ENCODE measurements at places on chromosomes 13 and 19.

- no peak for DNase-seq
Measured at GRCh38 chr13:80704369-80704768, 363.4 kb upstream of the SPRY2 start.

GRCh38 chr13:78194904-78195639, 276.4 kb upstream of the EDNRB start:
- DNase-seq, result no peak

DNA sequence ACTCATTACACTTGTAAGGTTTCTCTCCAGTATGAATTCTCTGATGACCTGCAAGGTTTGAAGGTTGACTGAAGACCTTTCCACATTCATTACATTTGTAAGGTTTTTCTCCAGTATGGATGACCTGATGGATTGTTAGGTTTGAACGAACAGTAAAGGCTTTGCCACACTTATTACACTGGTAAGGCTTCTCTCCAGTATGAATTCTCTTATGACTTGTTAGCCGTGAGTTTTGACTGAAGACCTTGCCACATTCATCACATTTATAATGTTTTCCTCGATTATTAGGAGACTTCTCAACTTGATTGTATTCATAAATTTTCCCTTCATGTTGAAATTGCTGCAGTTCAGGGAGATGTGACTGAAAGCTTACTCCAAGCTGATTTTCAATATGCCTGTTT, 6.8 kb upstream of the ZNF347 start:
- no peak for DNase-seq

DNA sequence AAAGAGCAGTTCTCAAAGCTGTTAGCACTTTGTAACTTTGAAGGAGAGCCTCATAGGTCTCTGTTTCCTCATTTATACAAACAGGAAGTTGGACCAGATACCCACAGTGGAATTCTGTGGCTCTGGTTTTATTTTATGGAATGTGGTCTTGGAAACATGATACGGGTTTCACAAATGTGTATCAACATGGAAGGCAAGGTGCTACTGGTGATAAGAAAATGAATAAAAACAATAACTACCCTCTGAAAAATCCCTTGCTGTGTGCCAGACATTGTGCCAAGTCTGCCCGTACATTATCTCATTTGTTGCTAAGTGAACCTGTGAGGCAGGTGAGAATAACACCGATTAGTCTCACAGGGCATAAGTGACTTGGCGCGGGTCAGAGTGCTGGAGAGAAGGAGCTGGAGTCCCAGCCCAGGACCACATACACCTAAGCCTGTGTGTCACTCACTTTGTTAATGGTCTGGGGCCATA, 45.0 kb upstream of the RNF113B start:
- DNase-seq, result peak; percentile 10

DNA sequence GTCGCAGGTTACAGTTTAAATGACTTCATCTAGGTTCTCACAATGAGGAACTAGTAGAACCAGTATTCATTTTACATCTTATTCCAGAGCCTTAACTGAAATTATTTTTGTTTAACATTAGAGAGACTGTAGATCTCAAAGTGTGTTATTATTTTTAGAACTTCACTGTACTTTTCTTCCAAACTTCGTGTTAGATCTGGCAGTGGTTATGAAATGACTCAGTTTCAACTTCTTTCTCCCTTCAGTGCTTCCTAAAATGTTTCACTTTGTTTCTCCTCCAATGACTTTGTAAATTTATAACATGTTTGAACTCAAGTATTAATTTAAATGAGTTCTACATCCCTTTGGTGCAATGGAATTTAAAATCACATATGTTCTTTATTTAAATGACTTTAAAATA, 139.3 kb downstream of the PCDH9 start:
- DNase-seq, result no peak

DNA sequence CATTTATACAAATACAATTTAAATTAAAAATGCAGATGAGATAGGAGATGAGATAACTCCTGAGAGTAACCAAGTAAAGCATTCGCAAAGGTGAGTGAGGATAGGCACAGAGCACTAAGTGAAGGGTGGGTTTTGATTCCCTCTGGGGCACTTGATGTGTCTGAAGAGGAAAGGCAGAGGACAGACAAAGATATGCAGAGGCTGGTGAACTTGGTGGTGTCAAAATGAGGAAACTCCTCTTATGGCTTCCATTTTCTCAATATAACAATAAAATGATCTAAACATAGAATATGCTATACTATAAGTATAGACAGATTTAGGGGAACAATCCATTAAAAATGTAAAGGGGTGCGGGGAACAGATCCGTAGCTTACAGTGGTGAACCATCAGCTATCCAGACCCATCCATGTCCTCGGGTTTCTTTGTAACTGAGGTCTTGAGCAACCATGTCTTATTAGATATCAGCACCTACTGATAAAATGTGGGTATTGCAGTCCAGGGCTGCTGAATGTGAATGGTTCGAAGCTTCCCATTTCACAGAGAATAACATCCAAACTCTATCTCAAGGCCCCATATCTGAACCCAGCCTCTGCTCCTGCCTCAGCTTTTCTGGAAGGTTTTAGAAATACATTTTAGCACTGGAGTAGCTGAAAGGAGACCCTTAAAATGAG, 73.9 kb upstream of the SLC10A2 start:
- peak; percentile 78 for DNase-seq

DNA sequence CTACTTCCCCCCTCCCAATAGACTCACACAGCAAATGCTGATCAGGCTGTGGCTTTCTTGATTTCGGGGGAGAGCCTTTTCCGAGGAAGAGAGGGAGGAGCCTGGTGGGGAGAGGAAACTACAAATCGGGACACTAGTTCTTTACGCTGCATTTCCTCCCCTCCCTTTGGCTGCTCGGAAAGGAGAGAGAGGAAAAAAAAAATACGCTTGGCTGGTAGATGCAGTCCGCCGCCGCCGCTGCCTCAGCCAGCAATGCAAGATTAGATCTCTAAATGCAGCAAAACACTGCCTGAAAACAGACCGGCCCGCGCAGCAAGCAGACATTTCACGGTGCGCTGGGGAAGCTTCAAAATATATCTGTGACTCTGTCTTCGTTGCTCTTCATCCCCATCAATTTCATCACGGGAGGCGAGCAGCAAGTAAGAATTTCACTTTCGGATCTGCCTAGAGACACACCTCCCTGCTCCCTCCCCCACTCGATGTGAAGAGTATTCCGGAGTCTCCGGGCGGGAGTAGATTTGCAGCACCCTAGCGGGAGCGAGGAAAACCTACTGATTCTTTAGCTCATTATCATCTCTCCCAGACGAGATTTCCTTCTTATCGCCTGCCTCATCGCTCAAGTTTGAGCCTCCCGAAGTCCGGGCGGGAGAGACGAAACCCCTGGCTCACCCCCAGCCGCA, at the start of gene PCDH17:
PCDH17 (plus strand) TSS at position 149 of the 680 bp plus-strand sequence. CDS start 803 bp downstream, outside the sequence.
- peak; percentile 57 for DNase-seq

DNA sequence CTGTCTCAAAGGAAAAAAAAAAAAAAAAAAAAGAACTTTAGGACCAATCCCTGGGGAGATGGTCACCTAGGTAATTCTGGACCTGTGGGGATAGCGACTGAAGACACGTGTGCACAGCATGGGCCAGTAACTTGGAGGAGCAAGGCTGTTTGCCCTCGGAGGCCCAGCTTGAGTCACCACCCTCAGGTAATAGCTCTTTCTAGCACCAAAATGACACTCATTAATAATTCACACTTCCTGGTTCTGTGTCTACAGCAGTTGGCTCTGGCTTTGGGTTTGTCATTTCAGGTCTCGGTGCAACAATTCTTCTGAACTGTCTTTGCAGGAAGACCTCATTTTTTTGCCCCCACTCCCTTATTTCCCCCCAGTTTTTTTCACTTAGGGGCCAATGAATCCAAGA, 3.9 kb upstream of the ATP11A start:
- no peak for DNase-seq

- DNase-seq, result peak; percentile 73
Measured at GRCh38 chr19:771332-771785, 20.4 kb downstream of the MISP start.

GRCh38 chr19:55304279-55304978, 20.6 kb downstream of the BRSK1 start:
- peak; percentile 63 for DNase-seq

DNA sequence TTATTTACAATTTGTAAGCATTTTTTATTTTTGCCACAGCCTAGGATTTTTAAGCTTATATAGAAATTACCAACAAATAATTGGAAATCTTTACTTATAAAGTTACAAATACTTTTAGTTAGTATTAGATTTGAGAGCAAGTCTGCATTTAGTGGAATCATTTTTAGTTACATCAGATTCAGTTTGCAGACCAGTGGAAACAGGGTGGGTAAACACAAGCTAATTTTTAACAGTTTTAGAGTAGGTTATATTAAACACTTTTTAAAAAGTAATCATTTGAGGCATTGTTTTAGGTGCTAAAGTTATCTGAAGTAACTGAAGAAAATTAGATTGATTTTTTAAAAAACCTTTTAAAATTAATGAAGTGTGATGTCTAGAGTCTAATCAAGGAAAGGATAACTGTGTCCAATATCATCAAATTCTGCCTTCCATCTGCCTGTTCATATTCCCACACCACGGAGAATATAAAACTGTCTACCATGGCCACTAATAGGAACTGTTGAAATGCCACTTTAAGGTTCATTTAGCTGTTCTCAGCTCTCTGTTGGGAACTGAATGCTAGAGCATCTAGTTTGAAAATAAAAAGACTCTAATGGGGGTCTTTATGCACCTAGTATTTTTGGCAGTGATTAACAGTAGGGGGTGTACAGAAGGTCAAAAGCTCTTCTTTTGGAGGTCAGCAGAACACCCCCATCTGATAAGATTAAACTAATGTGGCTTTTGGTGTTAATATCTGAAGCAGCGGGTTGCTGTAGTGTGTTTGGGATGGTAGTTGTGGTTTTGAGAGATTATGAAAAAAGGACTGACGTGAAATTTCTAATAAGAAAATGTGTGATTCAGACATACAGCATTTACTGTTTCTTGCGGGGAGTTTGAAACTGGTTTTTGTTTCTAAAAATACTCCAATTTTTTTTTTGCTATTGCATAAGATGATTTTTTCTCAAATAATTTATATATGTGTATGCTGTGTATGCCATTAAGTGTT, 66.5 kb downstream of the NDFIP2 start:
- no peak for DNase-seq

DNA sequence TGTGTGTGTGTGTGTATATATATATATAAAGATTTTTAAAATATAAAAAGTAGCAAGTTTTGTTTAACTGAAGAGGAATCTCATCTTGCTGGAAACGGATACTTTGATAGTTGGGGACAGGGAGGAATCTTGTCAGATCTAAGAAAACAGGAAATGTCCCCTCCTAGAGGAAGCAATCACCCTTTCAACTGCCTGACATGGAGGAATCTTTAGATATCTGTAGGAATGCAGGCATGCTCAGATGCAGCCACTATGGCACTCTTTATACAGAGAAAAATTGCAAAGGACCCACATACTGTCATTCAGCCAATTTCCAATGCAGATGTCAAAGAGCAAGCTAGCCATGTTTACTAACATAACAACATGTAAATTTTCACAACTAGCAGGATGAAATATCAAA, 38.8 kb downstream of the ZNF611 start:
- peak; percentile 22 for DNase-seq

- peak; percentile 29 for DNase-seq
Measured at GRCh38 chr19:3125900-3126524, 9.8 kb upstream of the GNA15 start.

DNA sequence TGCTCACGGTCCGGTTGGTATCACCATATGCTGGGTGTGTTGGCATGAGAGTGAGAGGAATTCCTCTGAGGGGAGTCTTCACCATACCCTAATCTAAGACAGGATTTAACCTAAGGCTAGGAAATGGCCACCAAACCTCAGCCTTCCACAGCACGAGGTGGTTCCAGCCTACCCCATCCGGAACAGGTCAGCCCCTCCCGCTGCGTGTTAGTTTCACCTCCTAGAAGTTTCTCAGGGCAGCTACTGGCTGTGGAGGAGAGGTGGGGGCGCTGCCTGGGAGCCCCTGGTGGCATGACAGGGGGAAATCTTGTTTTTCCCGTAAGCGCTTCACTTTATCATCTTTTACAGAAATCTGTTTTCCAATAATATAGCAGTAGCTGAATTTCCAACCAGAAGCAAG, 55.1 kb downstream of the RGCC start:
- DNase-seq, result no peak

DNA sequence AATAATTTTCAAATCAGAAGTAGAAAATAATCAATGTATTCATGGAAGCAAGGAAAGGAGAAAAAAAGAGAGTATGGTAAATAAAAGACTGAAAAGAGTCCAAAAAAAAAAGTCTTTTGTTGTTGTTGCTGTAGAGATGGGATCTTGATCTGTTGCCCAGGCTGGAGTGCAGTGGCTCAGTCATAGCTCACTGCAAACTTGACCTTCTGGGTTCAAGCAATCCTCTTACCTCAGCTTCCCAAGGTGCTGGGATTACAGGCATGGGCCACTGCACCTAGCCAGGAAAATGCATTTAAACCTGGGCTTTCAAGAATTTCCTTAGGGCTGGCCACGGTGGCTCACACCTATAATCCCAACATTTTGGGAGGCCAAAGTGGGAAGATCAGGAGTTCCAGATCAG, 7.0 kb upstream of the MAP3K10 start:
- no peak for DNase-seq

DNA sequence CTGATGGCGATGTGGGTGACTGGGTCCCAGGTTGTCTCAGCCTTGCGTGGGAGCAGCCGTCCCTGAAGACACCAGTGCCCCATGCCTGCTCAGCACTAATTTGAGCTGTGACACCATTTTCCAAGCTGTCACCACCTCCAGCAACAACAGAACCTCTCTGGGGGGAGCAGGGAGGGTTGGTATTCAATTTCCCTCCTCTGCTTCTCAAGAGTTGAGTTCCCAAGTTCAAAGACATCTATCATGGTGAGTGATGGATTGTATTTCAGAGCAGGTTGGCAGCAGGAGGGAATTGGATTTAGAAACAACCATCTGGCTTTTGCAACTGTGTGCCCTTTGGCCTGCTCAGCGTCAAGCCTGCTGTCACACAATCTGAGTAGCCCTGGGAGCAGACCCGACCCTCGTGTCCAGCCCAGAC, 46.9 kb upstream of the UQCRFS1 start:
- DNase-seq, result no peak

DNA sequence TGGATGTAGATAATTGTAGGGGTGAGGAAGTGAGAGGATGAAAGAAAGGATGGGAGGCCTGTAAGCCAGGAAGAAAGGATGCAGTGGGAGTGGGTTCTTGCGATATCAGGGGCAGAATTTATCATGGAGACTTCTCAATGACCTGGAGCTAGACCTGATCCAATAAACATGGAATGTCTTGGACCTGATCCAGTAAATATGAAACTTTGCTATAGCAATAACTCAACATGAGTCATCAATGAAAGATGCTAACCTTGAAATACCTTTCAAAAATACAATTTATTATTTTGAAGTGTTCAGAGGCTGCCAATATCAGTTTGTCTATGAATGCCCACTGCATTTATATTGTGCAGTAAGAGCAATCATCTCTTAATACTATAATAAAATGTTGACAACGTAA, 279.5 kb downstream of the POU4F1 start:
- DNase-seq, result no peak

DNA sequence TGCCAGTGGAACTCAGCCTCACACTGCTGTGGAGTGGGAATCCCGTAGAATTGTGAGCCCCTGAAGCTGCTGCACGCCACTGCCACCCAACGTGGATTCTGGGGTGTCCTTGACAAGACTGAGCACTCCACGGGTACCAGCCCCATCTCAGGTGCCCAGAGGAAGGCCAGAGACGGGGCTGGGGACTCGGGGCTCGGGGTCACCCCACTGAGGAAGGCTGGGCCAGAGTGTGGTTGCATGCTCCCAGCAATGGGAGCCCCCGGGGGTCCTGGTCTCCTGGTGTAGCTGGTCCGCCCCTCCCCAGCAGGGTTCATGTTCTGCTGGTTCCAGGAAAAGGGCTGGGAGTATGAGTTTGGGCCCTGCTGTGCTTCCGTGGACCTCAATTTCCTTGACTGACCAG, 15.2 kb downstream of the DAPK3 start:
- no peak for DNase-seq
